Neuronal stem cell (in vitro differentiated cells): ENCODE measurements at places on chromosomes 11 and 22.
A peak's percentile ranks its signal among the peaks of the same experiment; 100 is the strongest.

GRCh38 chr11:6843670-6844069 is 1.8 kb upstream of the OR10A5 start:
- DNase-seq, result no peak

DNA sequence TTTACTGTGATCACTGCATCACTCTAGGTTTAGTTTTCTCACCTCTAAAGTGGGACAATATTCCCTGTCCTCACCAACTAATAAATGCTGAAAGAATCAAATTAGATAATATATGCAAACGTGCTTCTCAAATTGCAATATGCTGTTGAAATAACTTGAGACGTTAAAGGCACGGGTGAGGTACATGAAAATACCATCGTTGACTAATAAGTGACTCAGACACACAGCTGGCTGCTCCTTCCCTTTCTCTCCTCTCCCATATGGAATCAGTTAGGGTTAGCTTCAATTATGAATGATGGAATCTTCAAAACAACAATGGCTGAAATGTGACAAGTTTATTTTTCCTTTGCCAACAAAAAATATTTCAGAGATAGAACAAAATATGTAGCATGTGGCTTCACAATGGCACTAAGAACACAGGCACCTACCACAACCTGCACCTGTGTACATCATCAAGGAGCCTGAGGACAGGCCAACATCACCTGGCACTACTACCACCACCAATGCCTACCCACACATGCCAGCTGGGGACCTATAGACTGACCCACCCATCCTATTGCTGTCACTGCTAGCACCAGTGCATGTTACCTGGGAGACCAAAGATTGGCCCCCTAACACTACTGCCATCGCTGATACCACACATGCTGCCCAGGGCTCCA is 13.7 kb downstream of the GDPD4 start:
- DNase-seq, result no peak

DNA sequence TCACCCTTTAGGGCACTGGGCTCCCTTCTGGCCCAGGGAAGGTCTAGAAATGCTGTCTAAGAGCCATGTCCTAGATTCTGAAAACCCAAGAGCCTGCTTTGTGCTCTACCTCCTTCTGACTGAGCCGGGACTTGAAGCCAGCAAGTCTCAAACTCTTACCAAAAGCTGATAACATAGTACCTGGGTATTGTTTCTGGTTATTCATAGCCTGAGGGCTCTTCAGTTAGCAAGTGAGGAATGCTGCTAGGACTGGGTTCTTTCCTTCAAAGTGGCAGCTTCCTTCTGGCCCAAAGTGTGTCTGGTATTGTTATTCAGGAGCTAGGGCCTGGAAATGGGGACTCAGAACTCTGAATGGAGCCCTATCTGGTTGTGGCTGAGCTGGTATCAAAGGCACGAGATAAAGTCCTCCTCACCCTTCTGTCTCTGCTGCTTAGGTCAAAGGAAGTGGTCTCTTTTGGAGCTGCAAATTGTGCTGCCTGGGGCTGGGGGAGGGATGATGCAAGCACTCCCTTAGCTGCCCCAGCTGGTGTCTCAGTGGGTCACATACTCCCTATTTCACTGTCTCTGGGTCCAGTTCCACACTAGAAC is 696.0 kb upstream of the CCDC179 start:
- no peak for DNase-seq

DNA sequence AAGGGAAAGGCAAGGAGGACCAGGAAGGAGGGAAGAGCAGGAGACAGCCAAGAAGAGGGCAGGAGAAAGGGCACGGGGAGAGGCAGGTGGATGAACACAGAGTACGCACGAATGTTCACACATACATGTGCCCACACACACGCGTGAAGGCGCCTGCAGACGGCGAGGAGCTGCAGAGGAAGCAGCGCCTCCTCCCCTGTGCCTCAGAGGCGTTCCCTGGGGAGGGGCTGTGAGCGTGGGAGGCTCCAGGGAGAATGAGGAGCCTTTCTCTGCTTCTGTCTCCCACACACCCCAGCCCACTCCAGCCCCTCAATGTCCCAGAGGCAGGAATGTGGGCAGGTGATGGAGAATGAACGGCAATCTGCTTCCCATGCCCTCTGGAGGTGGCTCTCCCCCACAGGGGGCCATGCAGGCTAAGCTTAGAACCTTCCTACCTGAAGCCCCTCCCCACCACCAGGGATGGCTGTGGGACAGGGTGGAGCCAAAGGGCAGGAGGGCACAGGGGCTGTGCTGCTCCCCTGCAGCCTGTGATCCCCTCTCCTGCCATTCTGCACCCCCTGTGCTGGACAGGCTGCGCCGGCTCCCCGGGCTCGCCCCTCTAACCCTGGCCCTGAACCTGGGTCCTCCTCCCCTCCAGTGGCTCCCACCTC is 25.3 kb downstream of the PPM1F start:
- no peak for DNase-seq

- DNase-seq, result no peak
Observed at GRCh38 chr11:87281496-87281895, 243.8 kb downstream of the TMEM135 start.

GRCh38 chr11:82012276-82012675 is 721.4 kb downstream of the FAM181B start:
- DNase-seq, result no peak

GRCh38 chr11:70505331-70505731 is 107.0 kb downstream of the CTTN start:
- DNase-seq, result no peak

DNA sequence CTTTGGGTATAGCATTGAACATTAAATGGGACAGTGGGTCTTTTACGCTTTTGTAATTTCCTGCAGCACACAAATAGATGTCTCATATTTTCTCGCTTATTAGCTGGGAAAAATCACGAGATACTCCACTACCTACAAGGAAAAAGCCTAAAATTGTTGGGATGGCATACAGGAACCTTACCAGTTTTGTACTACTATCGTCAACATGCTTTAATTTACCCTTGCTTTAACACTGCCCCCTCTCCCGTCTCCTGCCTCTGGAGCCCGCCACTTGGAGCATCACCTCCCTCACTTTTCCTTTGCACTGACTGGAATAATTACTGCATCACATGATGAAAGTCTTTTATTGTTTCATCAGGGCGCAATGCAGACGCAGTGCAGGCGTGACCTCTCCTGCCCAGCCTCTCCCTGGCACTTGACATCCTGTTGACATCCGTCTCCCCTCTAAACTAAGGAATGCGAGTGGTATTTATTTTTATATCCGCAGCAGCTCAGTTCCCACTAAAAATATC is 1.0 kb upstream of the FNBP4 start:
- peak; percentile 15 for DNase-seq
